Skeletal muscle tissue (tissue), 5 donors: ENCODE measurements at places on chromosomes 16 and 17. TPM values are rescaled to one million over a fixed set of nuclear protein-coding genes. Genes with fewer than 3 reads are reported as not detected.

The KRTAP9-3 gene
- not detected for total RNA-seq

The CCL8 gene
- 1.0 TPM for total RNA-seq

The KRT40 gene
- 6.3 TPM for total RNA-seq

The MYOCD gene
- total RNA-seq, result 0.52 TPM

The TMIGD1 gene
- total RNA-seq, result not detected

The AANAT gene
- total RNA-seq, result not detected

The HOXB1 gene
- not detected for total RNA-seq

The ITGA2B gene
- 2.6 TPM for total RNA-seq

The KRTAP4-12 gene
- total RNA-seq, result not detected

The TMEM204 gene
- 8.9 TPM for total RNA-seq

The MARVELD3 gene
- not detected for total RNA-seq

The SLC38A8 gene
- not detected for total RNA-seq

The WNT3 gene
- 1.0 TPM for total RNA-seq

The KRT25 gene
- not detected for total RNA-seq

The GRB7 gene
- total RNA-seq, result not detected

The CES1 gene
- 1.0 TPM for total RNA-seq

The RCVRN gene
- total RNA-seq, result not detected

The ATP1B2 gene
- 1.6 TPM for total RNA-seq

The NECAB2 gene
- total RNA-seq, result not detected

The LGALS9B gene
- not detected for total RNA-seq

The HAGH gene
- total RNA-seq, result 42.3 TPM

The ARHGAP23 gene
- 25.6 TPM for total RNA-seq

The CCT6B gene
- 3.1 TPM for total RNA-seq

The GCGR gene
- total RNA-seq, result not detected

The PDPR gene
- total RNA-seq, result 16.2 TPM

The FKBP10 gene
- total RNA-seq, result 76.2 TPM

The TLCD3A gene
- total RNA-seq, result 14.6 TPM

The VMO1 gene
- 4.7 TPM for total RNA-seq

The CHAD gene
- total RNA-seq, result 1.6 TPM

The POLR3E gene
- 22.4 TPM for total RNA-seq

The LDHD gene
- total RNA-seq, result 6.3 TPM

The EME1 gene
- total RNA-seq, result 2.1 TPM

The TSNAXIP1 gene
- 0.52 TPM for total RNA-seq

The HBA2 gene
- 5,761 TPM for total RNA-seq

The RNF43 gene
- not detected for total RNA-seq
